ENCODE measurements at places on chromosomes 3 and 15. TPM values are rescaled to one million over a fixed set of nuclear protein-coding genes. Genes with fewer than 3 reads are reported as not detected.
A peak's percentile ranks its signal among the peaks of the same experiment; 100 is the strongest.

DNA sequence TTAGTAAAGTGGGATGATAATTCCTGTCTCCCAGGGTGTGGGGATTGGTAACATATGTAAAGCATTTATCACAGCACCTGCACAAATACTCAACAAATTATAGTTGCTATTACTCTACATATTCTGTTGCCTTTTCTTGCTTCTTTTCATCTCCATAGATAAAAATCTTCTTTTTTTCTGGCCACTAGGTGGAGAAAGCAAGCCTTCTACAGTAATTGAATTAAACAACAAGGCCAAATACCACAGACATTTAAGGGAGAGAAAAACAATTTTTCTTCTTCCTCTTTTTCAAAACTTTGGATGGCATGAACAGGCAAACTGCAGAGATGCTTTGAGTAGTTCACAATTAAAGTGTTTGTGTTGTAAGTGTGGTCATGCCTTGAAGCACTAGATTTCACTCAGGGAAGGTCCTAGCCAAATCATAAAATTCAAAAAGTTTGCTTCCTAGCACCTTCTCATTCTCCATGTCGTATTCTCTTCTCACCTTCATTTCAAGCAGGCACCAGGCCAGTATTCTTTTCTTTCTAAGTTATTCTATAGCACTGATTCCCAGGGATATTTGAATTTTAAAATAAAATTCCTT is 493.4 kb upstream of the TGFBR2 start:
- no peaks in the 10 kb centered on the region for H3K36me3 ChIP-seq
- H3K4me3 ChIP-seq, result no peak overlapping the region
- no peaks in the 10 kb centered on the region for H3K4me1 ChIP-seq
- H3K27ac ChIP-seq, result no peak overlapping the region
- H3K27me3 ChIP-seq, result no peaks in the 10 kb centered on the region
- DNase-seq, result peak; percentile 59

- H3K36me3 ChIP-seq, result no peaks in the 10 kb centered on the region
- no peak for DNase-seq
- no peak overlapping the region for H3K4me3 ChIP-seq
- H3K27me3 ChIP-seq, result no peaks in the 10 kb centered on the region
These were observed 47.8 kb upstream of the NDN start for GRCh38 chr15:23734862-23735261.

DNA sequence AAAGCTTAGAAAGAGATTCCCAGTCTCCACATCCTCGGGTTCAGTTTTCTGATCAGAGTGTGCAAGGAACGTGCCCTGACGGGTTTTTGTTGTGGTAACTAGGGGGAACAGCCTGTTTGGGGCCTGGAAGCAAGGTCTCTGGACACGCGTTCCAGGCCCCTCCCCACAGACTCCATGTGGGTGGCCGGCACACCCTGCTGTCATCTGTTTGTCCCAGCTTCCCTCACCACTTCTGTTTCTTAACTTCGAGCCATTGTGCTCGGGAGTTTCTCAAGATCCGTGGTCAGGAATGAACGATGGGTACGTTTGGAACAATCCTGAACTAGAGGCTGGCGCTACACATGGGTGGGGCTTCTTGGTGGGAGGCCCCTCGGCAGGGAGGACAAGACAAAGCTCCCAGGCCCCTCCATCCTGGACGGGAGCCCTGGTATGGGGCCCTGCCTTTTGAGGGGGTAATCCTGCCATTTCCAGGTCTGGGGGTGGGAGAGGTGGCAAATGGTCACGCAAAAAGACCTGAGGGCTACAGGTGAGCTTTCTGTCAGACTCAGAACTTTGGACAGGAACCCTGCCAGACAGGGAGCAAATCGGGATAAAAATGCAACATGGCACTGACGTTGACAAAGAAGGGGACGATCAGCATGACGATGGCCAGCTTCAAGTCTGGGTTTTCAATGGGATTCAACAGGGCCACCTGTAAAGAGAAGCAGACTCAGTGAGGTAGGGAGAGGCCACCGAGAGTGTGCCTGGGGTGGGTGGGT is 8.5 kb upstream of the MUSTN1 start:
- peaks cover 15% of the 10 kb centered on the region for H3K36me3 ChIP-seq
- no peak overlapping the region for H3K4me3 ChIP-seq
- no peak overlapping the region for H3K27ac ChIP-seq
- no peaks in the 10 kb centered on the region for H3K27me3 ChIP-seq
- H3K4me1 ChIP-seq, result peaks cover 4% of the 10 kb centered on the region

- peak; percentile 75 for DNase-seq
- H3K4me1 ChIP-seq, result peaks cover 13% of the 10 kb centered on the region
- no peak overlapping the region for H3K27ac ChIP-seq
- no peaks in the 10 kb centered on the region for H3K36me3 ChIP-seq
These were observed 64.0 kb upstream of the DGKG start for GRCh38 chr3:186425788-186426730.

DNA sequence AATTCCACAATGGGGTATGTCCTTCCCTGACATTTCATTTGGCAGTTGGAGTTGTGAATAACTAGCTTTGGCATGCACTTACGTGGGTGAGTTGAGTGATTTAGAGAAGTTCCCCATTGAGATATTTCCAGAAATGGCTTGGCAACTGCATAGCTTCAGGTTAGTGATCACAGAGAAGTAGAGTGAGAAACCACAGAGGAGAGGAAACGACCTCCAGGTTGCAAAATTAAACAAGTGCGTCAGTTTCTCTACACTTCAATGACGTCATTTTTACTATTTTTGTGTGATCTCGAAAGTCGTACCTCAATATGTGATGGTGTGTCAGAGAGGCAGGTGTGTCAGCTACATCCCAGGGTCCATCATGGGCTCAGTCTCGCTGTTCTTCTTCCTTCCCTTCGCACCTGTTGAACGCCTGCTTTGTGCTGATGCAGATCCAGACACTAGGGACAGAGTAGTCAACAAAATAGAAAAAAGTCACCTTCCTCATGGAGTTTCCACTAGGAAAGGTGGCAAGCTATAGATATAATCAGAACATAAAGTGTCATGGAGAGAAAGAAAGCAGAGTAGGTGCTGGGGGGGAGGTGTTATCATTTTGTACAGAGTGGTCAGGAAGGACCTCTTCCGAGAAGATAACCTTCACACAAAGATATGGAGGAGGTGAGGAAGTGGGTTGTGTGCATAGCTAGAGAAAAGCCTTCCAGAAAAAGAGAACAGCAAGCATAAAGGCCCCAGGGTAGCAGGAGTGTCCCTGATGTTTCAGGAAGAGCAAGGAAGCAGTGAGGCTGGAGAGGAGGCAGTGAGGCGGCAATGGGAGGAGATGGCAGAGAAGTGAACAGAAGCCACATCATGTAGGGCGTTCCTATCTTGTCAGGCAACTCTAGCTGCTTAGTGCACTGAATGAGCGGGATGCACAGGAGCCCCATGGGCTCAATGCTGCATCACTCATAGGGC is 75.6 kb downstream of the MCTP2 start:
- no peaks in the 10 kb centered on the region for H3K27me3 ChIP-seq
- peak; percentile 86 for DNase-seq
- peaks cover 3% of the 10 kb centered on the region for H3K4me1 ChIP-seq
- H3K36me3 ChIP-seq, result 0 out of 2 replicates have a peak, but pooled peaks cover 1% of the 10 kb centered on the region

DNA sequence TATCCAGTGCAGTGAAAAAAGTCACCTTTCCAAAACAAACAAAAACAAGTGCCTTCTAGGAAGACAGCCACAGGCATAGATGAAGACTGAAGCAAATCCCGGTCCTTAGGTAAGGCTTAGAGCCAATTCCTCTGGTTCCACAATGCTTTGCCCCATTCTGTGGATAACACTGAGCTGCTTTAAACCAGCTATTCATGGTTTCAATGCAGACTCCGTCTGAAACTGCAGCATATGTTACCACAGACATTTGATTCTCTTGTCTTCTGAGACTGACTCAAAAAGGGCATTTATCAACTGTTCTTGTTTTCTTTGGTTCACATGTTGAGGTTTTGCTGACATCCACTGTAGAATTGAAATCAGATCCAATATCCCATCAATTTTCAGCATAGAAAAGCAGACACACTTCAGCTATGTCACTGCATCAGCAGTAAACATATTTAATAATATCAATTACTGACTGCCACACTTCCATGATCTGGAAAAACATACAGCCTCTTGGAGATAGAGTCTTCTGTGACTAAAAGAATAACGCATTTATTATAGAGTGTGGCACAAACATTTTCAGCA is 659.3 kb downstream of the ROBO2 start:
- H3K4me1 ChIP-seq, result no peaks in the 10 kb centered on the region
- H3K4me3 ChIP-seq, result no peak overlapping the region
- no peak overlapping the region for H3K27ac ChIP-seq
- no peaks in the 10 kb centered on the region for H3K36me3 ChIP-seq
- H3K27me3 ChIP-seq, result no peaks in the 10 kb centered on the region

- peaks cover 12% of the 10 kb centered on the region for H3K27me3 ChIP-seq
- no peaks in the 10 kb centered on the region for H3K4me1 ChIP-seq
- no peak overlapping the region for H3K27ac ChIP-seq
- no peak for DNase-seq
These were observed 64.2 kb upstream of the NR2C2 start for GRCh38 chr3:14883226-14883625.

GRCh38 chr15:62279041-62279440 is 114.0 kb upstream of the C2CD4B start:
- no peak overlapping the region for H3K27ac ChIP-seq
- no peak overlapping the region for H3K4me3 ChIP-seq
- DNase-seq, result no peak

Gene PAK6
- total RNA-seq, result not detected

Gene GOLGA8T
- total RNA-seq, result not detected

Gene FMN1
- total RNA-seq, result 29.4 TPM

Measured in IMR-90 (cell line).